Ureter (tissue), 1 donor: ENCODE measurements at places on chromosomes 13 and 19. TPM values are rescaled to one million over a fixed set of nuclear protein-coding genes. Genes with fewer than 3 reads are reported as not detected.

CYP4F3 gene
- 10.7 TPM for total RNA-seq

DAND5 gene
- not detected for total RNA-seq

CASP14 gene
- 0.34 TPM for total RNA-seq

TRIP10 gene
- total RNA-seq = 86.0 TPM

ZNF296 gene
- 5.1 TPM for total RNA-seq

DNA sequence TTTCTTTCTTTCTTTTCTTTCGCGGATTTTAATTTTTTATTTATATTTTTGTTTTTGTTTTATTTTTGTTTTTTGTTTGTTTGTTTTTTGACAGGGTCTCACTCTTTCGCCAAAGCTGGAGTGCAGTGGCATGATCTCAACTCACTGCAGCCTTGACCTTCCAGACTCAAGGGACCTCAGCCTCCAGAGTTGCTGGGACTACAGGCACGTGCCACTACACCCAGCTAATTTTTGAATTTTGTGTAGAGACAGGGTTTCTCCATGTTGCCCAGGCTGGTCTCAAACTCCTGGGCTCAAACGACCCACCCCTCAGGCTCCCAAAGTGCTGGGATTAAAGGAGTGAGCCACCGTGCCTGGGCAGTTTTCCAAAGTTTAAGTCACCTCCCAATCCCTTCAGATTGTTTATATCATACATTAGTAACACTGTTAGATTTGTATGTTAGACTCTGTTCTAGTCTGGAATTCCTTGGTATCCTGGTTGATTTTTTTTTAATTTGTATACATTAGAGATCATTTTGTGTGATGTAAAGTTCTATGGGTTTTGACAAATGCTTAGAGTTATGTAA is 597.3 kb downstream of the DCT start:
- no peak for DNase-seq

GRCh38 chr19:38229585-38230073 is 5.6 kb upstream of the DPF1 start:
- DNase-seq = no peak

GRCh38 chr13:51663973-51664957 is 80.0 kb downstream of the WDFY2 start:
- no peak for DNase-seq

DNA sequence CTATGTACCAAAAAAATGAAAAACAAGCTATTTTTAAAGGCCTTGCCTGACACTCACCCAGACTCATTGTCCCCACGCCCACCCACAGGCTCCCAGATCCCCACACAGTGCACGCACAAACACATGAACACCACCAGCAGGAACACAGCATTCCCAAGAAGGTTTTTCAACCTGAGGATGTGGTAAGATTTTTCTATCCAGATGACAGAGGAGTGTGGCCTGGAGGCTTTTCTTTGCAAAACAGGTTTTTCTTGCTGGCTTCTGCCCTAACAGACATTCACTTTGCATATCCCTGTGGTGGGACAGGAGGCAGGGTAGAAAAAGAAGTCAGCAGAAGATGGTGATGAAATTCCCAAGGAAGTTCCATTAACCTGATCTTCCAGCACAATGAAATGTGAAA is 97.8 kb downstream of the KLF12 start:
- peak; percentile 50 for DNase-seq

DNA sequence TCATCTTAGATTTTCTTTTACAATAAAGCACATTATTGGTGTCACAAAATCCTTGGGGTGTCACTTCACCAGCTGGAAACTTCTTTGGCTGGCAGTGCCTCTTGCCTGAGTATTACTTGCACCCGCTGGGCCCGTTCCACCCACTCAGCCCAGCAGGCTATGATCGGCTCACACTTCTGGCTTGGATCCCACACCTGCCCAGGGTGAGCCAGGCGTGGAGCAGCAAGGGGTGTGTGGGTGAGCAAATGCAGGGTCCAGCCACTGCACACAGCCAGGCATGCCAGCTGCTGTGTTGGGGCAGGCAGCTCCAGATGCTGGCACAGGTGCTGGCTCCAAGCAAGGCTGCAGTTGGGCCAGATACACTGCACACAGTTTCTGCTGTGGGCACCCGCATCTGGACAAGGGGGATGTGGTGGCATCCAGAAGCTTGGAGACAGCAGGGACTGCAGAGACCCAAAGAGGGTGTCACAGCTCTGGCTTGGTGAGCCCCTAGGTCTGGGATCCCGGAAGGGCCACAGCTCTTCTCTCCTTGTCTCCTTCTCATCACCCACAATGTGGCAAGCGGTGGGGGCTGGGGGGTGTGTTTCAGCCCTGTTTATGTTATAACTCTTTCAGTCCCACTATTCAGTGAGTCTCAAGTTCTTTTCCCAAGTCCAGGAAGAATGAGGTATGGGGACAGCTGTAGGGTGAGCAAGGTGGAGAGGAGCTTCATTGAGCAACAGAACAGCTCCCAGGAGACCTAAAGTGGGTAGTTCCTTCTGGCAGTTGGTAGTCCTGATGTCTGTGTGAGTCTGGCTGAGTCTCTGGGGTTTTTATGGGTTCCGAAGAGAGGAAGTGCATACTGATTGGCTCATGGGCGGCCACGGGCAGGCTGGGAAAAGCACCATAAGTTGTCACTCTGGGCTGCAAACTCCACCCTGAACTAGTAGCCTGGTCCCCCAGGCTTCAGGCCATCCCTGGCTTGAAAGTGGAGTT is 25.3 kb upstream of the TBC1D4 start:
- no peak for DNase-seq

DNA sequence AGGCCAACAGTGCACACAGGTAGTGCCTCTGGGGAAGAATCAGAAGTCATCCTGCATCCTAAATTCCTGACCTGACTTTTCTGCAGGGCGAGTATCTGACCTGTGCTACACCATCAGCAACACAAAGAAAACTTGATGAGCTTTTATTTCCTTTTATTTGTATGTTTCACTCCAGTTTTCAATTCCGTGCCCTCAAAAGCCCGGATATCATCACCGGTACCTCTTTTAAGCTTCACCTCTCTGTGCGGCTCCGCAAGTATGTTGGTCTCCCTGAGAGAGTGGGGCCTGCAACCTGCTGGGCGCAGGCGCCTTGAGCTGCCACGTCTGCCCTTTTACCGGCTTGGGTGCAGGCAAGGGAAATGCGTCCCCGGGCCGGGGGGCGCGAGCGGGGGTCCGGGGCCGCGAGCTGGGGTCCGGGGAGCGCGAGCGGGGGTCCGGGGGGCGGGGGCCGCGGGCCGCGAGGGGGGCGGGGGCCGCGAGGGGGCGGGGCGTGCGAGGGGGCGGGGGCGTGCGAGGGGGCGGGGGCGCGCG is 4.3 kb upstream of the DUXA start:
- peak; percentile 57 for DNase-seq

DNA sequence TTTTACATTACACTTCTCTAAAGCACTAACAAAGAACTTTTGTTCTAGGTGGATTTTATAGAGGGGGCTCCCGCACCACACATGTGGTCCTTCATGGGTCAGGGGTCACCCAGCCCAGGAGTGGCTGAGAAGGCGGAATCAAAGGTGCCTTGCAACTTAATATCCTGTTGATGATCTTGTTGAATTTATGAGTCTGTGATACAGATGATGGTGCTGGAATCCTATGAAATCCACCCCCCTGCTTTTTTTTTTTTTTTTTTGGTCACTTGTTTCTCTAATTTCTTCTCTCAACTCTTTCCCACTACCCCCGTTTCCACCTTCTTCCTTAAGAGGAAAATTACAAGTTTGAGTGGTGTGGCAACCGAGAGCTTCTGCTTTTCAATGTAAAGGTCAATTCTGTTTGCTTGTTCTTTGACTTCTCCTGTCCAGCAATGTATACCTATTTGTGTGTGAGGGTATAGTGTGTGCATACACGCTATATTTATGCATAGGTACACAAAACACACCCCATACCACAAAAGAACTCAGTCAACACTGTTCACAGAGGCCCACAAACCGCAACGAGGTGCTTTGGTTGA is 4.2 kb upstream of the ZIC2 start:
- no peak for DNase-seq

DNA sequence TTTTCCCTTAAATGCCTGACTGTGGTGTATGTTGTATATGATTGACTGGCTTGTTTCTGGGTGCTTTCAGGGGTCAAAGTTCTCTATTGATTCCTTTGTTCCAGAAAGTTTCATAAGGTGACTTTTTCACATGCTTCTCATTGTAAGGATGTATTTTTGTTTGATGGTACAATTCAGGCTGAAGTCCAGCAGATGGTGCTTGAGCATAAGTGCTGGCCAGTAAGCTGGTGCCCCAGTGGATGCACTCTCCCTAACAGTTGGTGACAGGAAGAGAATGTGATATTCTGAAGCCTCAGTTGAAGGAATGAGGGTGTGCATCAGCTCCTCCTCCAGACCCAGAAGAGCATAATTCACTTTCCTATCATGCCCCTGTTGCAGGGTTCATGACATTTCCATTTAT is 1941.6 kb upstream of the PRR20A start:
- DNase-seq = no peak

GRCh38 chr19:13104360-13104847 is 1.7 kb upstream of the LYL1 start:
- no peak for DNase-seq

- DNase-seq = no peak
Measured at GRCh38 chr13:28429685-28430290, 65.1 kb downstream of the FLT1 start.

- no peak for DNase-seq
Measured at GRCh38 chr13:31124204-31124603, 37.5 kb downstream of the HSPH1 start.

GRCh38 chr13:71213252-71213821 is 653.7 kb downstream of the DACH1 start:
- DNase-seq = no peak
